ENCODE measurements at places on chromosomes 7 and 10. TPM values are rescaled to one million over a fixed set of nuclear protein-coding genes. Genes with fewer than 3 reads are reported as not detected.

GRCh38 chr10:129049501-129049900 lies 417.5 kb upstream of the MGMT start:
- DNase-seq: no peak

DNA sequence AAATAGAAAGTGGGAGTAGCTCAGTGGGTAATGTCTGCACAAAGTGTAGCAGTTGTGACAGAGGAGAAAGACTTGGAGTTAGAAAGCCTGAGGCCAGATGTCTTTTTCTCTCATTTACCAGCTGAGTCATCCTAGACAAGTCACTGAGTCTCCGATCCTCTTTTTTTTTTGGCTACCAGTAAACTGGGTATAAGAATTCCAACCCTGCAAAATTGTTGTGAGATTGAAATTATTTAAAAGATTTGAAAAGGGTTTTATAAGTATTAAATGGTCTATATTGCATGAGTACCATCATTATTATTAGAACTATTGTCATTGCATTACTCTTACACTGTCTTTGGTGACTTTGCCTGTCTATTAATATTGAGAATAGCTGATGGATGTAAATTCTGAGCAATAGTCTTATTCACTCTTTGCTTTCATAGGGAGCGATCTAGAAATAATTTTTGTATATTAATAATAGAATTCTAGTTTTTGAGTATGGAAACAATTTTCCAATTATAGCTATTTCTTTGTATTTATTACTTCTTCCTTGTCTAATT lies 74.0 kb downstream of the ARID5B start:
- no peak for DNase-seq

GRCh38 chr10:43214071-43214955 lies 52.6 kb downstream of the RASGEF1A start:
- DNase-seq: no peak

GRCh38 chr10:102914781-102915180 lies 3.3 kb upstream of the CNNM2 start:
- DNase-seq: no peak

- no peak for DNase-seq
These were observed 140.9 kb downstream of the HGF start for GRCh38 chr7:81628951-81629350.

DNA sequence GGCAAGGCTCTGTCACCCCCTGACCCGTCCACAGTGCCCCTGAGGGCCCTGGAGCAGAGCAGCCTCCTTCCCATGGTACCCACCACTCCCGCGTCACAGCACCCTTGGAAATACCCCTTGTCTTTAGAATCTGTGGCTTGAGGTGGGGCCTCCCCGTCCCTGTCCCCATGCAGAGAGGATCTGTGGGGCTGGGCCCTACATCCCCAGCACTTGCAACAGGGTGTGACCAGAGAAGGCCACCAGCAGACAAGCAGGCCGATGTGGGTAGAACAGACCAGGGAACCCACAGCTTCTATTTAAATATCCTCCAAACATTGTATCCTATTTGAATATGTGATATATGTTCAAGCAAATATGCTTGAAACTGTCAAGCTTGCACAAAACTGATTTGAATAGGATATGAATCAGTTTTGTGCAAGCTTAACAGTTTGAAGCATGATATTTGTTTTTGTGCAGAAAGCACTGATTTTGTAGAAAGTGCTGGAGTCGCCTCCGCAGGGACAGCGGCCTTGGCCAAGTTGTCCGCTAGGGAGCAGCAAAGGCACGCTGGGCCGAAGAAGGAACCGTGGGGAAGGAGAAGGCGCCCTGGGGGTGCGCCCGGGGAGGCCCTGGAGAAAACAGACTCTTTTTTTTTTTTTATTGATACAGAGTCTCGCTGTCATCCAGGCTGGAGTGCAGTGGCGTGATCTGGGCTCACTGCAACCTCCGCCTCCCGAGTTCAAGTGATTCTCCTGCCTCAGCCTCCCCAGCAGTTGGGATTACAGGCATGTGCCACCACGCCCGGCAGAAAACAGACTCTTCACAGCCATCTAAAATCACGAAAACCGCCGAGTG lies 2.2 kb downstream of the CFAP46 start:
- peak; percentile 89 for DNase-seq

- DNase-seq: peak; percentile 91
These were observed at the start of gene SMARCD3 for GRCh38 chr7:151248346-151249033. TSS of gene SMARCD3 (minus strand) at chr7:151248694. CDS start at chr7:151248562, 132 bp downstream.

DNA sequence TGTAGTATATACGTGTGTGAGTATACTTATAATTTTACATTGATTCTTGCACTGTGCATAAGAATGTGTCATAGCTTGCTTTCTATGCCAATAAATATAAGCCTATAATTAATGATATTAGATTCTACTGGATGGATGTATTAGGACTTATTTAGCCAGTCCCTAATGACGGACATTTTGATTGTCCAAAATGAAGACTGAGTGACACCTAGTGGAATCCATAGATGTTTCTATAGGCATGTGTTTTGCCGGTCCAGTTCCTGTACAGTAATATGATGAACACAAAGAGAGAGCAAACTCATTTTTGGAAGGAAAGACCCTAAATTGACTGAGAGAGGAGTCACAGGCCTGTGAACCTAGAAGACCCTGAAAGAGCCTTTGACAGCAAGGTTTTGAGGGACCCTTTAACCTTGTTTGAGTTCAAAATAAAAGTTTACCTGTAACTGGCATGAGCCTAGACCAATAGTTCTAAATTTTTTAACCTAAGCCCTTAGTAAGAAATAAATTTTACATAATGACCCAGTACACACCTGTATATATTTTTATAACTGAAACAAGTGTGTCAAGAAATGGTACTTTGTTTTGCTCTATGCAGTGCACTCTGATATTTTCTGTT lies 42.4 kb upstream of the AGBL3 start:
- DNase-seq: no peak

- DNase-seq: peak; percentile 64
These were observed 92.2 kb upstream of the EFCAB10 start for GRCh38 chr7:105673367-105674084.

- no peak for DNase-seq
These were observed 47.3 kb downstream of the CDCA7L start for GRCh38 chr7:21898265-21898930.

DNA sequence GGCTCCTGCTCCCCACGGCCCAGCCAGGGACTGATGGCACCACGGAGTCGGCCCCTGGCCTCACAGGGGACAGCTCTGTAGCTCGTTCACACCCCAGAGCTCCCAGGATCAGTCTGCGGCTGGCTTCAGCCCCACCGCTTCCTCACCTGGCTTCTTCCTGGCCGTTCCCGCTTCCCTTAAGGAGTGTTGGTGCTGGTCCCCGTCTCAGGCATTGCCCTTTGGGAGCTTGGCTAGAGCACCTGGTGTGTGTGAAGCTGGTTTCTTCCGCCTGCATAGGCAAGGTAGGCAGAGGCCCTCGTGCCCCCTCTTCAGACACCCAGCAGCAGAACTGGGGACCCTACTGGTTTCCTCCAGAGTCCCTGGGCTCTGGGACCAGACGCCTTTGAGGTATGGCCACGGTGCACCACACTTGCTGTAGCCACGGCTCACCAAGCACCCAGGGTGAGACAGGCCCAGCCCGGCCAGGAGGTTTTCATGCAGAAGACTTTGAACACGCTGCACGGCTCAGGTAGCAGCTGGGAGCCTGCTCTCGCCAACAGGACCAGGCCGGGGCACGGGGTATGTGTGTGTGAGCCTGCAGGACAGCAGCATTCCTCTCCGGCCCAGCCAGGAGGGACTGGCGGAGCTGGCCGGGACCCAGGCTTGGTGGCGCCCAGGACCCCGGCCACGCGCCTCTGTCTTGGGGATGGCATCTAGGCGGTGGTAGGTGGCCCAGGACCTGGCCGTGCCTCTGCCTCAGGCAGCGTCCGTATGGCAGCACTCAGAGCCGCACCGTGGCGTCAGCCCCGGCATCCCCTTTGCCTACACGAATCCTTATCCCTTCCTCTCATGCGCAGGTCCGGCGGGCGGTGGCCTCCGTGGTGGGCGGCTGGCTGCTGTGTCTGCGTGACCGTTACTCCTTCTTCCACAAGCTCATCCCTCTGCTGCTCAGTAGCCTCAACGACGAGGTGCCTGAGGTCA lies 13.2 kb upstream of the PRKAR1B start:
- DNase-seq: no peak

DNA sequence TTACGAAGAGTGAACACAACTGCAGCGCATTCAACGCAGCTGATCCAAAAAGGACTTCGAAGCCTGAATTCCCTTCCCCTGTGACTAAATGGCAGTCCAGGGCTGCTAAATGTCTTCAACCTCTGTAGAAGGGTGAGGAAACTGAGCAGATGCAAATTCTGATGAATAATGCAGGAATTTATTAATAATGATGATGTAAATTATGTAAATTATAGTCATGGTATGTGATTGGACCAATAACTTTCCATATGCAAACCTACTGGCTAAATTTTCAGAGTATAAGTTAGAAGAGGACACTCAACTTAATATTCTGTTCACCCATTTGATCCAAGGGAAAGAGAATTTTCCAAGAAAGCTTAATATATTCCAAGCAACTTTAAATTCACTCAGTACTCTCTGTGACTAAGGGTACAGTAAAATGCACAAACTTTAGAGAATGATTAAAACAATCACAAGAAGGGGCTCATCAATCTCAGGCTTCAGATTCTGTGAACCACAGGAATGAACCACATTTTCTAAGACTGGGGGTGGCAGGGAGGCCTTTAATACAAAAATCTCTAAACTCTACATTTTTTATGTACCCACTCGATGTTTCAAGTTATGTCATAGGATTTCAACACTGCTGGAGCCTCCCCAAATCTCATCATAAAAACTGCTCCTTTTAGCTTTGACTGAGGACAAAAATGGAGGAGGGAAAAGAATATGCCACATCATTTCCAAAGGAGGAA lies 3.5 kb downstream of the FGFR2 start:
- DNase-seq: no peak

DNA sequence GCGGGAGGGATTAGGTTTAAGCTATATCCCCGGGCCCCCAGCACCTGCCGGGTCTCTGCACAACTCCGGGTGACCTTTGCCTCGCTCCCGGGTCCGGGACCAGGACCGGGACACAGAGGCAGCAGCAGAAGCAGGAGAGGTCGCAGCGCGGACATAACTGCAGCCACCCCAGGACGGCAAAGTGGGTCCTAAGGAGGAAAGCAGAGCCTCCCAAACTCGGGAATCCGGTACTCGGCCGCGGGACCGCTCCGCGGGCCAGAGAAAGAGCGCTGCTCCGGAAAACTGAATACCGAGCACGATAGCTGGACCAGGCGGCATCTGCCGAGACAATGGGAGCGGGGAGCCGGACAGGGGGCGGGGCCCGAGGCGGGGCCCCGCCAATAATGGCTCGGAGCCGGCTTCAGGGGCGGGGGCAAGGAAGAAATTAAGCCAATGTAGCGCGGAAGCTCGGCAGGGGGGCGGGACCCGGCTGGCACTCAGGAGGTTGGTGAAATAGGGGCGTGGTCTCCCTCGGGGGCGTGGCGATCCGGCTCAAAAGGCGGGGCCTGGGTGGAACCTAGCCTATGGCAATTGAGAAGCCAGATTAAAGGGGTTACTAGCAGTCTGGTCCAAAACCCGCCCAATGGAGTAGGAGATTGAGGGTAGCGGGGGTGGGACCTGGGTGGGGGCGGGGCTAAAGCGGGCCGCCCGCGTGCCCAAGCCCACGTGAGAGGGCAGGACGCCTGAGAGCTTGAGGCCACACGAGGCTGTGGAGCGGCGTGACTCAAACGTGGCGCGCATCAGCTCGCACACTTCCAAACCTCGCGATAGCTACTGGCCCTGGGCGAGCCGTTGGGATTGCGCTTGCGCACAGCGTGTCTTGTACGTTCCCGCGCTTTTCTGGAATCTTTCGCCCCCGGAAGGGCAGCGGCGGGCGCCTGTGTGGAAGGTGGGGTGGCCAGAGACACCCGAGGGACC lies at the start of the genes GPC2 and STAG3:
TSS of gene GPC2 (minus strand) at position 337 of the 957 bp plus-strand sequence. CDS start at position 155, 182 bp downstream.
TSS of gene STAG3 (plus strand) at position 874 of the 957 bp plus-strand sequence. CDS start 2,639 bp downstream, outside the sequence.
- DNase-seq: peak; percentile 100

GRCh38 chr10:34717429-34717828 lies 97.7 kb downstream of the PARD3 start:
- no peak for DNase-seq

GRCh38 chr10:58775960-58776567 lies 263.4 kb downstream of the BICC1 start:
- no peak for DNase-seq

DNA sequence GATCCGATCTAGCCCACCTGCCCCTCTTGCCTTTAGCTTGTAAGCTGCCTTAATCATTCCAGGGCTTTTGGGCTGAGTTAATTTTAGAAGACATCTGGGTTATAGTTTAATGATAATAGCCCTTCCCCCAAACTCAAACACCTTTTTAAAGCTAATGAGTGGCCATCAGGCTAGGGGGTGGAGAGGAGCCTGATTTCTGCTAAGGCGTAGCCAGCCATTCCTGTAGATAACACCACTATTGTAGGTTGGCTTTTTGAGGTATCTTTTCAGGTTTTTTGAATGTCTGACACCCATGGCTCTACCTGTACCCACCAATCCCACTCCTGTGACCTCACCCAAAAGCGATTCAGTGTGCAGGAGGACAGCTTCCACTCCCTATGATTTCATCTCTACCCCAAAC lies 7.6 kb upstream of the SYPL1 start:
- DNase-seq: peak; percentile 51

GRCh38 chr7:91228927-91229558 lies 35.2 kb upstream of the FZD1 start:
- no peak for DNase-seq

DNA sequence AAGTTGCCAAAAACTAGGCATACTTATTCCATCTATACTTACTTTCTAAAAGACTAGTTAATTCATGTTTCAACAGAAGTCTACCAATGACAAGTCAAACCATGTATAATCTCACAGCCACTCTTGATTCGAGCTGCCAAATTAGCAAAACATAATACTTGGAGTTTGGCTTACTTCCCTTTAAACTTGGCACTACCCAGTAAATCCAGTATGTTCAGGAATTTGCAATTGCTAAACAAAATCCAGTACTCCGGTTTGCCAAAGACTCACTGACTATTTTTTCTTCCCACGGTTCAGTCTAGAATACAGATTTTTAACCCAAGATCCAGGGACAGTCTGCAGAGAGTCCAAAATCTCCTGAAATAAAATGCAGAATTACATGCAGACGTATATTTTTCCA lies 4.6 kb downstream of the OAT start:
- DNase-seq: no peak

DNA sequence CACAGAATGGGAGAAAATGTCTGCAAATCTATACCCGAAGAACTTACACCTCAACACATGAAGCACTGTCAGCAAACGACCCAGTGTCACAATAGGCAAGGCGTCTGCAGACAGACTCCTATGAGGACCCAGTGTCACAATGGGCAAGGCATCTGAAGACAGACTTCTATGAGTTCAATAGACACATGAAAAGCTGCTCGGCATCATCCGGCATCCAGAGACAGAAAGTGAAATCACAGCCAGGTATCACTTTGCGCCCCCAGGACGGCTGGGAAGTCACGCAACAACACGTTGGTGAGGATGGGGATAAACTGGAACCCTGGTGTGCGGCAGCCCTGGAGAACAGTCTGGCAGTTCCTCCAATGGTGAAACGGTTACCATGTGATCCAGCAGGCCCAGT lies 273.2 kb downstream of the ELFN1 start:
- DNase-seq: no peak

SLC16A12 gene
- total RNA-seq: 2.3 TPM

MIOS gene
- 51.7 TPM for total RNA-seq

TMEM209 gene
- 28.0 TPM for total RNA-seq

AGR2 gene
- not detected for total RNA-seq

CADPS2 gene
- total RNA-seq: 4.1 TPM

ADCYAP1R1 gene
- total RNA-seq: 0.99 TPM

PNLIPRP1 gene
- total RNA-seq: not detected

CRTAC1 gene
- total RNA-seq: 0.13 TPM

PUS7 gene
- 38.7 TPM for total RNA-seq

CALHM3 gene
- not detected for total RNA-seq

AKR1D1 gene
- not detected for total RNA-seq

GRB10 gene
- 81.2 TPM for total RNA-seq

OR13A1 gene
- total RNA-seq: 0.31 TPM

ATP5MK gene
- 409 TPM for total RNA-seq

LMTK2 gene
- 27.8 TPM for total RNA-seq

DGKB gene
- 5.2 TPM for total RNA-seq

C10orf62 gene
- total RNA-seq: not detected

CLEC5A gene
- not detected for total RNA-seq
